GM12891 (cell line): ENCODE measurements at places on chromosomes 5 and 9.

GRCh38 chr9:70614786-70615463 lies 200.5 kb upstream of the KLF9 start:
- DNase-seq = no peak

- no peak for DNase-seq
Observed at GRCh38 chr9:123400926-123401503, 45.0 kb downstream of the CRB2 start.

GRCh38 chr5:135398160-135398854 lies 724 bp downstream of the MACROH2A1 start:
- peak; percentile 24 for DNase-seq

- DNase-seq = no peak
Observed at GRCh38 chr9:36828611-36829013, 205.5 kb downstream of the PAX5 start.

GRCh38 chr9:80292231-80292630 lies 720.5 kb downstream of the TLE4 start:
- DNase-seq = no peak

GRCh38 chr9:3281399-3281798 lies 244.4 kb downstream of the RFX3 start:
- DNase-seq = no peak

DNA sequence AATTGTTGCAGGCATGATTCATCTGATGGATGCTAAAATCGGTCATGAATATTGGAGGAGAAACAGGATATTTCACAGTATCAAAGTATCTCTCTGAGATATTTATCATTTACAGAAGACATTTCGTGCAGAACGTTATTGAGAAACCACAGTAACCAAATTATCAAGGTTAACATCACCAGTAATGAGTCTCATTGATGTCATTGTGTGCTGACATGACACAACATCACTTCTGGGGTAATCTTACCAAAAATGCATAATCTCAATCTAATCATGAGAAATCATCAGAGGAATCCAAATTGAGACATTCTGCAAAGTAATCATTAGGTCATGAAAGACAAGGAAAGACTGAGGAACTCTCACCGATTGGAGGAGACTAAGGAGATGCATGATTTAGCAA lies 42.7 kb downstream of the C5orf22 start:
- DNase-seq = no peak

GRCh38 chr5:98872674-98873073 lies 56.1 kb downstream of the CHD1 start:
- DNase-seq = no peak

DNA sequence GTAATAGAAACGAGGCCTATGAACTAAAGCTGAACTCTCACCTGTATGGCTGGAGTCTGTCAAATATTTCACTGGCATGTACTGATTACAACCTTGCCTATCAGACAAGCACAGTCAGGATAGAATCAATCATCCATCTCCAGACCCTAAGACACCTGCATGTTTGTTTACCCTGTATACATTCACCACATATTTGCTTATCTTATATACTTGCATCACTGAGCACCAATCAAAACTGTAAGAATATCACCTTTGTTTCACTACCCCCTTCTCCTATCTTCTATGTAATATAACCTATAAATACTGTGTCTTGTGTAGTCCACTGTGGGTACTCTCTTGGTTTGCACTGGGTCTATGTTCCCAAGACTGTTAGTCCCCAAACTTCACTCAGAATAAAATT lies 1085.7 kb downstream of the TAF11L14 start:
- DNase-seq = no peak

GRCh38 chr5:38790268-38790667 lies 55.5 kb upstream of the OSMR start:
- DNase-seq = no peak

- no peak for DNase-seq
Observed at GRCh38 chr5:173920024-173920753, 32.0 kb downstream of the CPEB4 start.

DNA sequence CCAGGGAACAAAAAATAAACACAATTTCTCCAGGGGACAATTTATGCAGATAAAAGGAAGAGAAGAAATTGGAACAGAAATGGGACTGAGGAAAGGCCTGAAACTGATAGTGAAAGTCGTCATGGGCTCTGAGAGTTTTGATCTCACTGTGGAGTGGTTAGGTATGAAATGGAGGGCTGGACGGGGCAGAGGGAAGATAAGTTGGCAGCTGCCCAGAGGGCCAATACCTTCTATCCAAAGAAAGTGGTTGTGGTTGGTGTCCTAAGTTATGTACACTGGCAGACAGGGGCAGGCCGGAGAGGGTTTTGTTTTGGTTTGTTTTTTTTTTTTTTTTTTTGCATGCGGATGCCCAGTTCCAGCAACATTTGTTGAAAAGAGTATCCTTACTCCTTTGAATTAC lies 46.1 kb downstream of the ZNF618 start:
- DNase-seq = no peak

GRCh38 chr5:6483880-6484382 lies 35.3 kb downstream of the UBE2QL1 start:
- DNase-seq = peak; percentile 66

- DNase-seq = no peak
Observed at GRCh38 chr9:88559661-88560060, 24.7 kb downstream of the NXNL2 start.

DNA sequence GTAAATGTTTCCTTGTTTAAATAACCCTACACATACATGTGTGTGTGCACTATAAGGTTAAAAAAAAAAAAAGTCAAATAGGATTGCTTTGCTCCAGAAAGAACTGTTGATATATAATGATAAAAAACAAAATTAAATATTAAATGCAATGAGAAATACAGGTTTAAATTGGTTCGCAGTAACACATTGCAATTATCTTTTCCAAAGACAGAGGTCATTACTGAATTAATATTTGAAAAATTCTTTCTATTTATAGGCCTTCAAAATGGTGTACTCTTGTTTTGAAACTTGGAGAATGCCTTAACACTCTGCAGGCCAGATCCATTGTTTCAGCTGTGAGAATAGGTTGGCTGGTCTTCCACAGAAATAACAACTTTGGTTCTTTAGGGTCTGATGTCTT lies 319.0 kb upstream of the NUDT12 start:
- no peak for DNase-seq

GRCh38 chr9:113712053-113712452 lies 164.1 kb upstream of the ZNF618 start:
- no peak for DNase-seq

GRCh38 chr5:66363097-66363496 lies 219.0 kb downstream of the SREK1 start:
- DNase-seq = no peak

DNA sequence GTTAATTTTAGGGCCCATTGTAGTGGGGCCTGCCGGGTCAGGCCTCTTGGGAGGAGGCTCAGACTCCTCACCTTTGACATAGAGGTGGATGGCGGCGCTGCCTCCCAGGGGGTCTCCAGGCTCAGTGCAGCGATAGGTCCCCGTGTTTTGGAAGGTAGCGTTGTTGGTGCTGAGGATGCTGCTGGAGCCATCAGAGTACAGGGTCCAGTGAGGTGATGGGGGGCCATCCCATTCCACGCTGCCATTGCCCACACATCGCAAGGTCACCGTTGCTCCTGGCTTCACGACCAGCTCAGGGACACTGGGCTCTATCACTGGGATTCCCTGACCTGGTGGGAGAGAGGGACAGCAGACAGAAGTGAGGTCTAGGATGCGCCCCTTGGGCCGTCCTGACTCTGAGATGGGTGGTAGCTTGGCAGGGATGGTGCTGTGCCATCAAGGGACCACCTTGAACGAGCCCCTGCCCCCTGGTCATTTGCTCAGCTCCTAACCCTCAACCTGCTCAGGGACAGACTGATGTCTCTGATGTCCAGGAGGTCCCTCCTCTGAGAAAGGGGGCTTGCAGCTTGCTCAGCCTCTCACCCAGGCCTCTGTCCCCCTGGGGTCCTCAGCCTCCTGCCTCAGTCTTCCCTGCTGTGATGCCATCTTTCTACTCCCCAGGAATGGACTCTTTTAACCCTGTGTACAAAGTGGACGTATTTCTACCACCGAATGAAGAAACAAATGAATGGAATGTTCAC lies 5.5 kb downstream of the CSF1R start:
- no peak for DNase-seq

DNA sequence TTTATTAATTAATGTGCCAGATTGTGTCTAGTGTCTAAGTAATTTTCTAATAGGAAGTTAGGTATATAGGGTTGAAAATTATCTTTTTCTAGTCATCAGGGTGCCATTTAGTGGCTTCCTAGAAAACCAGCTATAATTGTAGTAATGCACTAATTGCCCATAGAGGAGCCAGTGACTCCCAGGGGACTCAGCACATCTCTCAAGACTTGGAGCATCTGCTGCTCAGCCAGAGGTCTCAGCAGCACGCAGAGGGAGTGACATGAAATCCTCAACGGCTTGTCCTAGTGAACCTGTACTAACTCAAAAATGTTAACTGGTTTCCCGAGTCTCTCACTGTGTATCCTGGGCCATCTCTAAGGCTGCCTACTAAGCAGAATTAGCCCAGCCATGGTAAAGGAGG lies 78.2 kb upstream of the MAN2A1 start:
- no peak for DNase-seq

GRCh38 chr9:4788703-4789102 lies 4.0 kb upstream of the RCL1 start:
- no peak for DNase-seq

- no peak for DNase-seq
Observed at GRCh38 chr5:32630867-32631491, 45.6 kb downstream of the SUB1 start.

DNA sequence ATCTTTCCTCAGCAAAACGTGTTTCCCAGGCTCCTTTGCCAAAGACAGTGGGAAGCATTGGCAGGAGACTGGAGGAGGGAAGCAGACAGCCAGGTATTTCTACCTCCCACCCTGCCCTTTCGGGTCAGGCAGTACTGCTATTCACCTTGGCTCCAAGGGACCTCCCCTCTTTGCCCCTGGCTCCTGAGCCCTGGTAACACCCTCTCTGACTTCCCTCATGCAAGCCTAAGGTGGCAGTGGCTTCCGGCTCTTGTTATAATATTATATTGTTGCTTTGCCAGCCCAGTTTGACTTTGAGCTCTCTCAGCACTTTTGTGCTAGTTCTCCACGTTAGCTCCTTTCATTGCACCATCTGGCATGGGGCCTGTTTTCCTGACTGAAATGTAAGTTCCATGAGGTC lies 81.6 kb upstream of the IFNK start:
- no peak for DNase-seq

DNA sequence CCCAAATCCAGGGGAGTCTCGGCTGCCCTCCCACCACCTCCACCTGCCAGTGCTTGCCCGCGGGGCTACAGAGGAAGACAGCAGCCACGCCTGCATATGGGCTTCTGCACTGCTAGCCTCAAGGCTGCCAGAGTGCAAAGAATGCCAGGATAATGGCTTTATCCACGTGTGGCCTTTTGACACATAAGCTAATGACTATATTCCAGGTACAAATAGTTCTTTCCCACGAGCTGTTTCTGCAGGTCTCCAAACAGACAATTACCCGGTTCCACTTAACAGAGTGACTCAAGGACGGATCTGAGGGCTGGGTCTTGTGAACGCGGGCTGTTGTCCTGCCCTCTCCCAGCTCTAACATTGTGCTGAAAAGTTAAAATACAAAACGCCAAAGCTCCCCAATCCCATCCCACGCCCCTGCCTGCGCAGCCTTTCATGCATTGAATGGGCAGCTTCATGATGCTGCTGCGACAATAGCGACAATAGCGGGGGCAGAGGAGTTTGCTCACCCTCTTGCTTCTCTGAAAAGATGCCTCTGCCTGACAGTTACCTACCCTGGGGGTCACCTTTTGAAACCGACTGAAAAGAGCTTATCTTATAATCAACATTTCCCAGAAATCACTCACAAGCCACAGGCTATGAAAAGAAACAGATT lies 39.1 kb upstream of the MSH3 start:
- no peak for DNase-seq

- DNase-seq = no peak
Observed at GRCh38 chr9:32672469-32672868, 37.0 kb upstream of the TAF1L start.

GRCh38 chr9:116502746-116503145 lies 184.4 kb upstream of the TRIM32 start:
- no peak for DNase-seq

DNA sequence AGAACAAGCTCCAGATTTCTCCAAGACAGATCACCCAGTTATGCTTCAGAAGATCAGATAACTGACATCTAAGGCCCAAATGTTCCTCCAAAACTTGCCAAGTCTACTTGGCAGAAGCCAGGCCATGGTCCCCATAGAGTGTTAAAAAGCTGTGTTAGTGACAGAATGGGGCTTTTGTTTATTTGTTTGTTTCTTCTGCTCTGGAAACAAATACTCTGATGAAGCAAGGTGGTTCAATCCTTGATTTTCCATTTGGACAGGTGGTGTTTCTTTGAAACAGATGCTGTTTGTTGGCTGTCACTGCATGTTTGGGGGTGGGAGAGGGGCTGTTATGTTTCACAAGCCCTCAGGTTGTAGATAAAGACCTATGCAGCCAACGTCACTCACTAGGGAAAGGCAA lies 264.0 kb downstream of the FAM114A2 start:
- no peak for DNase-seq

- no peak for DNase-seq
Observed at GRCh38 chr5:6039111-6039510, 339.2 kb downstream of the MED10 start.

DNA sequence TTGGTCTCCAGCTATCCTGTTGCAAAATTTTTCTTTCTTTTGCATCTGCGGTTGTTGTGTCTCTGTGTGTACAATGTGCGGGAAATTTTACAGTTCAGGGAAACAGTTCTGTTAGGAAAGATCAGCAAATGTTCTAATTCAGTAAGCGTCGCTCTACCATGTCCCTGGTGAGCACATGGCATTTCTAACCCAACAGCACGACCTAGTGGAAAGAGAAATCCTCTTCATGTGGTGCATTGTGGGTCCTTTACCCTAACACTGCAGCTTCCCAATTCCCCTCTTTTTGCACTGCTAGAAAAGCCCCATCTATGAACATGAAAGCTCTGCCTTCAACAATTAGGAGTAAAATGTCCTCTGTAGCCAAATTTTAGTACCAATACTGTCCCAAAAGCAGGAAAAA lies 974.2 kb upstream of the CDH9 start:
- no peak for DNase-seq

DNA sequence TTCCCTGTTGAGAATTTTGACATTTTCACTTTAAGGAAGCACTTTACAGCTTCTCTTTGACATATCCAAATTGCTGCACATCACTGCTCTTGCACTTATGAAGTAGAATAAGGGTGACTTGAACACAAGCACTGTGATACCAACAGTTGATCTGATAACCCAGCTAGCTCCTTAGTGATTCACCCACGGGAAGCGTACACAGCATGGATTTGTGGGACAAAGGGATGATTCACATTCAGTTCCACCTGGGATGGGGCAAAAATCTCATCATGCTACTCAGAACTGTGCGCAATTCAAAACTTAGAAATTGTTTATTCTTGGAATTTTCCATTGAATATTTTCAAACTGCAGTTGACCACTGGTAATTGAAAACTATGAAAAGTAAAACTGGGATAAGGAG lies 1565.5 kb upstream of the CDH9 start:
- no peak for DNase-seq

- DNase-seq = no peak
Observed at GRCh38 chr5:97923997-97924396, 741.0 kb upstream of the RIOK2 start.

DNA sequence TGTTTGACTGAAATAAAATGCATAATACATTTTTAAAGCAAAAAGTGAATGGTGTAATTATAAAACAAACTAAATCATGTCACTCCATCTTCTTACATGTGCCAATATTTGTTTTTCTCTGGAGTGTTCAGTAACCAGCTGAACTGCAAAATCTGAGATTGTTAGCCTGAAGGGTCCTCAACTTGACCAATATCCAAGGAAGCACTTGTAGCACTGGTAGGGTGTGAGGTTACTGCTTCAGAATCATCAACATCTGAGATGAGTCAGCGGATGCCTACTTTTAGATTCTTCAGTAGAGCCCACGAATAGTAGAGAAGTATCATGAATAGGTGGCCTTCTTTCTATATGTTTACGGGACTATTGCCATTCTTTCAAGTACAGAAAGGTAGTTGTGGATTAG lies 226.7 kb downstream of the TLE4 start:
- DNase-seq = no peak
